ENCODE measurements at places on chromosomes 3 and 15.

- DNase-seq: no peak
These were observed 8.0 kb downstream of the TMEM45A start for GRCh38 chr3:100500320-100500880.

DNA sequence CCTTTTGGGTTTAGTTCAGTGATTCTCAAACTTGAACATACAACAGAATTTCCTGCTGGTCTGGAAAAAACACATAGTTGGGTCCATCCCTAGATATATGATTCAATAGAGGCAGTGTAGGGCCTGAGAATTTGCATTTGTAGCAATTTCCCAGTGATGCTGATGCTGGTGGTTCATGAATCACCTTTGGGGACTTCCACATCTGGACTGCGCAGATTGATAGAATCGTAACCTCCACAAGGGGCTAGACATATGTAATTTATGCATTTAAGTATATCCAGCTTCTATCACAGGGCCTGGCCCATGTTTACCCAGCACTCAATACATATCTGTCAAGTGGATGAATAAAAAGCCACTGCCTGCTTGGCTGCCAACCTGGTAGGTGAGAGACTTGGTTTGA, 33.8 kb upstream of the SUCLG2 start:
- no peak for DNase-seq

DNA sequence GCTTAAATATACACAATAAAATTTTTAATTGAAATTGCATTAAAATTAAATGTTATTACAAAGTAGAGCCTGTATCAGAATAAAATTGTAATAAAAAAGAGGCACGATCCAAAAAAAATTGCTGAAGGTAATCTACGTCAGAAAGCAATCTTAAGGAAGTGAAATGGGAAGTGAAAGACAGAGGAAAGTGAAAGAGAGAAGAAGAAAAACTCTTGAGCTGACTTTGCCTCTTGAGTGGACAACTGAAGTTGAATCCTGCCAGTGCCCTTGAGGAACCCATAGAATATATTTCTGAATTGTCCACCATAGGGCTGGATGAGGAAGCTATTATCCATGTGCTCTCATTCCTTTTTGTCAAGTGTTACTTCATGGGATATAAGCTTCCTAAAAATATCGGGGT, 285.1 kb upstream of the STAC start:
- no peak for DNase-seq

GRCh38 chr3:30354972-30355371, 251.4 kb upstream of the TGFBR2 start:
- DNase-seq: no peak

DNA sequence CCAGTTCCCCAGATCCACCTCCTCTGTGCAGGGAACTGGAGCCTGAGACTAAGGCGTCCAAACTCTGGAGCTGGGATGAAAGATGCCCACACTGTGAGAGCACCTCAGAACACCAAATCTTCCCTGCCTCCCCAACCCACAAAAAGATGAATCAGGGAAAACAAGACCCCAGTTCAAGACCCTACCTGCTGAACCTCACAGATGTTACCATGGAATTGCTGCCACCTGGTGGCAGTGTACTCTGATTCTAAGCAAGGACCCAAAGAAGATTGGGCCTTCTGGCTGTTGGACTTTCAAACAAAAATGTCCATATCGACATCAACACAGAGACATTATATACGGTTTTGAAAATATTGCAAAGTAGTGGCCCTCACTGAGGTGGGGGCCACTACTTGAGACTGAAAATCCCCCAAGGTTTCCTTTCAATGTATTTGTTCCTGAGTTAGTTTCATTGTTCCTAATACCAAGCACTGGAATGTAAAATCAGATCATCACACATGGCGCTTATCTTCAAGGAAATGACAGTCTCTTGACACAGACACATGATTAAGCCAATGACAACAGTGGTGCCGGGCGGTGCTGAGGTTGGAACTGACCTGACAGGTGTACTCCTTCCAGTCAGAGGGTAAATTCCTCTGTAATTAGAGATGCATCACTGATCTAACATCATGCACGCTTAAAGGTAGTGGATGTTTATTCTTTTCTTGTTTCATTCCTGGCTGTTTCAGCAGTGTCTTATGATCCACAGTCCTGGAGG, 67.6 kb downstream of the SLC6A11 start:
- no peak for DNase-seq

DNA sequence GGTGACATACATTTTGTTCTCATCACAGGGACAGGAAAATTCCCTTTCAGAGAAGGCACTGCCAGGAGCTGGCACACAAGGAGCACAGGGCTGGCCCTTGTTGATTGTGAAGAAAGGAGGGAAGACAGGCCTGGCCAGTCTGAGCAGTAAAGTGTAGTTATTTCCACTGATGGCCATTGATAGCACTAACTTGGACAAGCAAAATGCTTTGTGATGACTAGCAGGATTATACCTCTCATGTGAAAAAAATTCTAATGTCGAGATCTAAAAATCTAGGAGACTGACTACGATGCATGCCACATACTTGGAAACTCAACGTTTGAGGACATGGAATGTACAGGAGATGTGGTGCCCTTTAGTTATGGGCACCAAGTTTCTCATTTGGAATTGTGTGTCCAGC, 54.3 kb upstream of the ST8SIA2 start:
- no peak for DNase-seq

DNA sequence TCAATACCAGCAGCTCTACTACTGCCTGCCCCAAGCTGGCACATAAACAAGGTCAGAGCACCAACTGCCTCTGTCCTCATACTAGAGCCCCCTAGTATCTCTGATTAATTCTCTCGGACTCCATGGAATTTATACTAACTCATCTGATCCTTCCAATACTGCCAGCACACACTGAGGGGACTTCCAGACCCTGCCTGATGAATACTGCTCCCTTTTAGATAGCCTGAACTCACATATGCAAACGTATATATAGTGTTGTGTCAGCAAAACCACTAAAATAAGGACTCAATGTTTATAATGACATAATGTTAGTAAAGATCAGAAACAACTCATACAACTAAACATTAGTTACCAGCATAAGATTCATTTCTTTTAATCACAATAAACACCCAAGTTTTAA, 25.0 kb downstream of the CEP70 start:
- DNase-seq: no peak

GRCh38 chr3:106825962-106826605, 551.2 kb upstream of the CCDC54 start:
- no peak for DNase-seq

DNA sequence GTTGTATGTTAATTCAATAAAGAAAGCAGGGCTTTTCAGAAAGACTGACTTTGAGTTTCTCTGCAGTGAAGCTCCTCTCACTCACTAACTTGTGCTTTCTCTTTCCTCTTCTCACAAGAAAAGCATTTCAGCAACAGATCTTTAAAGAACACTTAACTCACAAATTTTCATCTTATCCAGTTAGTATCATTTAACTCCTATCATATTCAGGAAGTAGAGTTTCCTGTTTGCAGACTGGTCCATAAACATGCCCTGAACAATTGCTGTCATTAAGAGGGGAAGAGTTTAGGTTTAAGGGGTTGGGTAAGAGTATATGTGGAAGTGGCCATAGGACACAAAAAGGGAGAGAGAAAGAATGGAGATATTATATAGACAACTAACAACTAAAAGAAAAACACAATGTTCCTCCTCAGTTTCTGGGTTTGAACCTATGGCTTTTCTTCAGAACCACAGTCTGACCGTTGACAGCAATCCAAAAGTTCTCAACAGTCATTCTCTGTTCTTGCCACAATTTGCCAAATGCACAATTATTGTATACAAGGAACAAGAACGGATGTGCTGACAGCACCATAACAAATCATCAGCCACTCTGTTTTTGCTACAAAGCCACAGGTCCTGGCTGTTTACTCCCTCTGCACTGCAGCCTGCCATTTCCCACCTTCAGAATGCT, 63.9 kb downstream of the CHAC1 start:
- no peak for DNase-seq

GRCh38 chr3:171747223-171747920, 62.9 kb downstream of the PLD1 start:
- DNase-seq: no peak

- DNase-seq: no peak
These were observed 67.0 kb downstream of the ZNF609 start for GRCh38 chr15:64527263-64527984.

- peak; percentile 15 for DNase-seq
These were observed 103.0 kb downstream of the SUCNR1 start for GRCh38 chr3:151976211-151977050.

DNA sequence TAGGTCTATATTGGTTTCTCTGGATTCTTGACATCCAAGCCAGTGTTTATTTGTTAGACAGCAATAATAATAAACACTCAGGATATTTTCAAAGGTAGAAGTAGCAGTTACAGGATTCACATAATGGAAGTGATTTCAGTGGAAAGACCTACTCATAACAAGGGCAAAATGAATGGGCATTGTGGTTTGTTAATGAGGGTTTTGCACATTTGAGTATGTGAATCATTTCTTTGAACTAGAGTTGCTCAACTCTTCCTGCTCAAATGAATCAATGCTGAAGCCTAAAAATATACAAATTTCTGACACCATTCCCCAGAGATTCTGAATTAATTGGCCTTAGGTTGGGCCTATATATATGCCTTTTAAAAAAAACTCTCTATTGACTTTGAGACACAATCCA, 4.1 kb upstream of the COL6A5 start:
- DNase-seq: no peak

- DNase-seq: peak; percentile 20
These were observed 333.4 kb downstream of the THSD4 start for GRCh38 chr15:71448688-71449114.

DNA sequence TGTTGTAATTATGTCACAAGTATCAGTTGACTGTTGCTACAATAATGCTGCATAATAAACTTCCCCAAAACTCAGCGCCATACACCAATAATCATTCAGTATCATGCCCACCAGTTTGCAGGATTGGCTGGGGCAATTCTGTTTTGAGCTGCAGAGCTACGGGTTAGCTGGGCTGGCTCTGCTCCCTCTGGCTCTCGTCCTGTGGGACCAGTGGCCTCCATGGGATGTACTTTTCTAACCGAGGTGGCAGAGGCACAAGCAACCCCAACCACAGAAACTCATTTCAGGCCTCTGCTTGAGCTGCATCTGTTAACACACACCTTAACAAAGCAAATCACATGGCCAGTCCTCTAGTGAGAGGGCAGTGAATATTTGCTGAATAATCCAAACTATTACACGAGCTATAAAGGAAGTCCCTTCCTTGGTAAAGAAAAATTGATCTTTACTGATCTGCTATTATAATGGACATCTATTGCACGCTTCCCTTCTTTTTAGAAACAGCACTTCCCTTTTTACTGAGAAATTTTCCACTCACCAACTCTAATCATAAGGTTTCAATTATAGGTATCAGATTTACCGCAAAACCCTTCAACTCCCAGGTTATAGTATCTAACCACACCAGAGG, 10.9 kb upstream of the BCL2A1 start:
- DNase-seq: no peak

GRCh38 chr3:141498598-141499223, 11.9 kb downstream of the RASA2 start:
- DNase-seq: no peak

Data from T1000 (cell line).